WTC11 (cell line): ENCODE measurements at places on chromosomes 16 and 17. TPM values are rescaled to one million over a fixed set of nuclear protein-coding genes. Genes with fewer than 3 reads are reported as not detected.

The ARHGAP44 gene
- total RNA-seq: 22.7 to 23.8 TPM (median 22.8 TPM) in 3 replicates

The UBE2G1 gene
- 177 to 201 TPM (median 198 TPM) in 3 replicates for total RNA-seq

DNA sequence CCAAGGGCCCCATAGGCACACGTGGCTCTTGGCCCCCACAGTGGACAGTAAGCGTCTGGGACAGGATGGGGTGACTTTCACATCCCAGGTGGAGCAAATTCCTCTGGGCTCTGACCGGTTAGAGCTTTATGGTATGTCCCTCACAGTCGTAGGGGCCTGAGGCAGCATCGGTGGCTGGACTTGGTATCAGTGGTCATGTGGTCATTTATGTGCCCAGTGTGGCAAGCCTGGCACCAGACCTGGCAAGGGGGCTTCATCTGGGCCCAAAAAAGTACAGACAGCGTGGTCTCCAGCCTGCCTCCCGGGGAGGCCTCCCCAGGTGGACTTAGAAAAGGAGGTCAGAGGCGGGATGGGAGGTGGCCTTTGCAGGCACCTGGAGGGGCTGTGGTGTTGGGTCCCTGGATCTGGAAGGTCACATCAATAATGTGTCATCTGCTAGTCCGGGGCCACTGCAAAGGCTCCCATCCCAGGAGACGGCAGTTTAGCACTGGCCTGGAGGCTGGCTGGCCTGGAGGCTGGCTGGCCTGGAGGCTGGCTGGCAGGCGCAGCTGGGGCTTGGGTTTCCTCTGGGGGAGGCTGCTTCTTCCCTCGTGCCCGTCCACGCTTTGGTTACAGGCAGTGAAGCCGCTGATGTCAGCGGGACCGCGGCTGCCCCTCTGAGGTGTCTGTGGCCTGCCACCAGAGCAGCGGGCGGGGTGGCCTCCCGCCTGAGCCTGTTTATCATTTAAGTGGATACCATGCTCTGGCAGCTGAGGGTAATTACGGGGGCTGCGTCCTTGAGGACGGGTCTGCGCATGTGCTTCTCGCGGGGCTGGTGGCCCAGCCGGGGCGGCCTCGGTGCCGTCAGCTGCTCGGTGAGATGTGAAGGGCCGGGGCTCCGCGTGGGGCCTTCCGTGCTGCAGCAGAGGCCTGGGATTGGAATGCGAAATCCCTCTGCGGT is 20.7 kb upstream of the CBX4 start:
- DNase-seq: no peak

DNA sequence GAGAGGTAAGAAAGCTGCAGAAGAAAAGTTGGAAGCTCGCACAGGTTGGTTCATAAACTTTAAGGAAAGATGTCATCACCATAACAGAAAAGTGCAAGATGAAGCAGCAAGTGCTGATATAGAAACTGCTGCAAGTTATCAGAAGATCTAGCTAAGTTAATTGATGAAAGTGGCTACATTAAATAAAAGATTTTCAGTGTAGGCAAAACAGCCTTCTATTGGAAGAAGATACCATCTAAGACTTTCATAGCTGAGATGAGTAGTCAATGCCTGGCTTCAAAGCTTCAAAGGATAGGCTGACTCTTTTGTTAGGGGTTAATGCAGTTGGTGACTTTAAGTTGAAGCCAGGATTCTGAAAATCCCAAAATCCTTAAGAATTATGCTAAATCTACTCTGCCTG is 24.0 kb downstream of the CYLD start:
- DNase-seq: no peak

- DNase-seq: no peak
Measured at GRCh38 chr16:73025151-73025855, 22.6 kb downstream of the ZFHX3 start.

GRCh38 chr16:66444049-66444481 is 17.0 kb downstream of the BEAN1 start:
- DNase-seq: no peak

The C17orf107 gene
- total RNA-seq: 8.2 to 8.7 TPM (median 8.7 TPM) in 3 replicates

DNA sequence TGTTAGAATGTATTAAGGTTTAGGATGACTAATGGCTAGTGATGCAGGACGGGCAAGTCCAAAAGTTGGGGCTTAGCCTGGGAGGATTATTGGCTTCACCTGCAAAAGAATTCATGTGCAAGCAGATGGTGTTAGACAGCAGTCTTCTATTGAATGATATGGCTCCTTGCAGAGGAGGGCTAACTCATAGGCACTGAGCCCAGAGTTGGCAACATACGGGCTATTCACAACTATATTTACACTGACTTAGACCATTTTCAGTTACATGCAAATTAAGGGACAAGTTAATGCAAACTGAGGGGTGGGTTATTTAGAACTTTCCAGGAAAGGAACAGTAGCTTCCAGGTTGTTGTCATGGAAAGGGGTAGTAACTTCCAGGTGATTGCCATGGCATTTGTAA is 1017.1 kb upstream of the EEF2KMT start:
- no peak for DNase-seq

DNA sequence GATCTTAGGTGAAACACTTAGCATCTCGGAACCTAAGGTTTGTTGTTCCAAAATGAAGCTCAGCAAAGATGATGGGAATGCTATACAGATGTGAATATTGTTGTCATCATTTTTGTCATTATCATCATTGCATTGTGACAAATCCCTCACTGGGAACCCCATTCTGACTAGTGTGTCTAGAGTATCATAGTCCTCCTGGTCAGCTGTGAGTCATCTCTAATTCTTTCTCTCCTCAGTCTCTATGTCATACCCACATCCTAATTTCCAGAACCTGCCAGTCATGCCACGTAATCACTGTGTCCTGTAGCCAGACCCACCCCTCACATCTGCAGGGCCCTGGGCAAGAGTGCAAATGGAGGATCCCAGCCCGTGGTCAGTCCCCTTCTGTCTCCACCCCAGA is 60.5 kb upstream of the CLEC3A start:
- DNase-seq: no peak

DNA sequence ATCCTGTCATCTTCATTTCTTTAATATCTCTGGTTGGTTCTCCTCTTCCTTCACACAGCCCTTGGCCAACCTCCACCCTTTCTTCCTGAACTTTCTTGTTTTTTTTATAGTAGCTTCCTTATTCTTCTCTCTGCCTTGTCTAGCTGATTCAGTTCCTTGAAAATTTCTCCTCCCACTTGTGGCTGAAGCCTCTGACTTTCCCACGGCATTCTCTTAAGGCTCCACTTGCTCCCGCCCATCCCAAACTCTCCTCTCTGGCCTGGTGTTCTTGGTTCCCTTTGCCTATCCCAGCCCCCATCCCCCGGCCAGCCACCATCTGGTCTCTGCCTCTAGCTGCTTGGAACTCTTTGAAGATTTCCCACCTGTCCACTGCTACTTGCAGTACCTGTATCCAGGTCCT is 29.1 kb downstream of the NLRP1 start:
- DNase-seq: no peak
